ENCODE measurements at places on chromosomes 16 and 17.

DNA sequence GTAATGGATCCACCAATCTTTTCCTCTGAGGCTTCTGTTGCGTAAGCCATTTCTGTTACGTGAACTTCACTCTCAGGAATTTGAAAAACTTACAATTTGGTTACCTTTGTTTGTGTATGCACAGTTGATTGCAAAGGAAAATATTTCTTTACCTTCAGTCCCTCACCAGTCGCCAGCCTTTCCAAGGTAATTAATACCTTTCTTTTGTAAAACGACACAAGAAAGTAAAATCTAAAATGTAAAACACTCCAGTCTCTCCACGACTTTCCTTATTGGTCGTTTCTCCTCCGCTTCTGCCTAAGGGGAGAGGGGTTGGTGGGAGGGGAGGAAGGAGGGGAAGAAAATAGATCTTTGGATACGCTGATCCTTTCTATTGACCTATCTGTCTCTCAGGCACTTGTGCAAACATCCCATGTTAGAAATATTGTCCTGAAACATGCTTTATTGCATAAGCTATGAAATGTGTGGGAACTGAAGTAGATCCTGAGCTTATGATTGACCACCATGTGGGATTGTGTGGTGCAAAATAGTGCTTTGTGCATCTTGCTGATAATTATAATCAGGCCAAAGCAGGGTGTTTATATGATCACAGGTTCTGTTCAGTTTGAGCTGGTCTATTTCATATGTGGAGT lies 32.4 kb upstream of the EFCAB13 start:
- no peak for DNase-seq

- no peak for DNase-seq
Observed at GRCh38 chr16:2614761-2615191, 67.5 kb upstream of the KCTD5 start.

GRCh38 chr17:31882571-31882970 lies 18.9 kb downstream of the UTP6 start:
- no peak for DNase-seq

DNA sequence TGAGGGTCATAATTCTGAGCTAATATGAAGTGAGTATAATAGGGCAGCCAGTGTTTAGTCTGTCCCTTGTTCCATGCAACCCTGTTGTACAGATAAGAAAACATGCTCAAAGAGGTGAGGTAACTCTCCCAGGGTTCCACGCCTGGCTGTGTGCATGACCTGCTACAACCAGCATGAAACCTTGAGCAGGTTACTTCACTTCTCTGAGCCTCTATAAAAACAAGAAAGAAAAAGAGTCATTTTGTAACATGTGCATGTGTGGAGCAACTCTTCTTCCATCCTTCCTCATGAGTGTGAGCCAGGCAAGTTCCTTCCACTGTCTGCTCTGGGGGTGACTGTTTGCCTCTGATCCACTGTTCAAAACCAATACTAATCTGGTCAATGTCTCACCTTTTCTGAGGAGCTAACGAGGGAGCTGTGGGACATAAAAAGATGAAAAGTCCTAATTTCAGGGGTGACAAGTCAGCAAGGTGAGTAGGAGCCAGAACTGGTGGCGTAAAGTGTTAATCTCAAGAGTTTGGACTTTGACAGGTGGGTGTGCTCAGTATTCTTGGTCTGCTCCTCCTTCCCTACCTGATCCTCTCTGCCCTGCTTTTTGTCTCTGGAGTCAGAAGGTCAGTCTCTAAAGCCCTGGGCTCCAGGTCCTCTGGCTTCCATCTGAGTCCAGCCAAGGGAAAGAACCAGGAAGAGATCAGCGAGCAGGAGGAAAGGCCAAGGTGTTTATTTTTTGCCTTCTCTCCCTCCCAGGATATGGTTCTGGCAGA lies 21.5 kb downstream of the GFOD2 start:
- no peak for DNase-seq

- DNase-seq = peak; percentile 80
Observed at GRCh38 chr17:66466840-66467367, 164.5 kb downstream of the PRKCA start.

- no peak for DNase-seq
Observed at GRCh38 chr16:29901607-29901945, 1.3 kb downstream of the ASPHD1 start.
